ENCODE measurements at places on chromosomes 1 and 21.
A peak's percentile ranks its signal among the peaks of the same experiment; 100 is the strongest.

- DNase-seq: no peak
These were observed at the start of gene HECTD3 for GRCh38 chr1:45010855-45011811. TSS of gene HECTD3 (minus strand) at chr1:45011324. CDS start at chr1:45011257, 67 bp downstream.

GRCh38 chr1:46369542-46370213 lies 24.4 kb upstream of the FAAH start:
- DNase-seq: no peak

- no peak for DNase-seq
These were observed 20.7 kb downstream of the TRIM33 start for GRCh38 chr1:114490274-114490693.

GRCh38 chr1:186806477-186806876 lies 22.3 kb upstream of the PLA2G4A start:
- no peak for DNase-seq

GRCh38 chr21:14673649-14674048 lies 127.5 kb upstream of the SAMSN1 start:
- DNase-seq: no peak

DNA sequence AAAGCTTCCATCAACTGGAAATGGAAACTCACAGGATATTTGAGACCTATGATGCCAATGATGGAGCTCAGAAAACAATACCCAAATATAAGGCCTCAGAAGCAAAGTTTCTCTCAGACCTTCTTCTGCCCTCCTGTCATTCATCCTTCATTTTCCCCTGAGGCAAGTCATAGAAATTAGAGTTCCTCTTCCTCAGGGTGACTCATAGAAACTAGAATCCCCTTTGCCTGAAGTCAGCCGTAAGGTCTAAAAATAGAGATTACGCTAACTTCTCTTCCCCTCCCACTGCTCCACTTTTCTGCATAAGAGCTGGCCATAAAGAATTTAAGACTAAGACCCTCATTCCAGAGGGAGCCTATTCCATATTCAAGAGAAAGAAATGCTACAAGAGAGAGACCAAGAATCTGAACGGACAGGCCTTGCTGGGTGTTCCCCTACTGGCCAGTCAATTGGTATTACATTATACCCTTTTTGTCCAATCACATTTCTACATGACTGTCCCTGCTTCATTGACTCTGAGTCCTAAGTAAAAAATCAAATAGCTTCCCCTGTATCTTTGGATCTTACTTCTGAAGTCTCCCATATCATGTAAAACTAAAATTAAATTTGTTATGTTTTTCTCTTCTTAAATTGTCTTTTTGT lies 994.9 kb downstream of the ADGRL2 start:
- no peak for DNase-seq

DNA sequence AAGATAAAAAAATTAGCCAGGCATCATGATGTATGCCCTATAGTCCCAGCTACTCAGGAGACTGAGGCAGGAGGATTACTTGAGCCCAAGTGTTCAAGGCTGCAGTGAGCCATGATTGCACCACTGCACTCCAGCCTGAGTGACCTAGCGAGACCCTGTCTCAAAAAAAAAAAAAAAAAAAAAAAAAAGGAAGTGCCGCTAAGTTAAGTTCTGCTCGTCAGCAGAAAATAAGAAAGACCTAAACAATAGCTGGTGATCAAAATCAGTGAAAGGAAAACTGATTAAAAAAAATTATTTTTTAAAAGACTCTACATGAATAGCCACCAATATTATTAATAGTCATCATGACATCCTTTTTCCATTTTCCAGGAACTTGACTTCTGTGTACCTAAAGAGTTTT lies 44.2 kb upstream of the MTR start:
- no peak for DNase-seq

GRCh38 chr1:26797627-26798026 lies 9.9 kb downstream of the PIGV start:
- no peak for DNase-seq

GRCh38 chr1:23102289-23102688 lies 66.4 kb downstream of the LUZP1 start:
- DNase-seq: no peak

DNA sequence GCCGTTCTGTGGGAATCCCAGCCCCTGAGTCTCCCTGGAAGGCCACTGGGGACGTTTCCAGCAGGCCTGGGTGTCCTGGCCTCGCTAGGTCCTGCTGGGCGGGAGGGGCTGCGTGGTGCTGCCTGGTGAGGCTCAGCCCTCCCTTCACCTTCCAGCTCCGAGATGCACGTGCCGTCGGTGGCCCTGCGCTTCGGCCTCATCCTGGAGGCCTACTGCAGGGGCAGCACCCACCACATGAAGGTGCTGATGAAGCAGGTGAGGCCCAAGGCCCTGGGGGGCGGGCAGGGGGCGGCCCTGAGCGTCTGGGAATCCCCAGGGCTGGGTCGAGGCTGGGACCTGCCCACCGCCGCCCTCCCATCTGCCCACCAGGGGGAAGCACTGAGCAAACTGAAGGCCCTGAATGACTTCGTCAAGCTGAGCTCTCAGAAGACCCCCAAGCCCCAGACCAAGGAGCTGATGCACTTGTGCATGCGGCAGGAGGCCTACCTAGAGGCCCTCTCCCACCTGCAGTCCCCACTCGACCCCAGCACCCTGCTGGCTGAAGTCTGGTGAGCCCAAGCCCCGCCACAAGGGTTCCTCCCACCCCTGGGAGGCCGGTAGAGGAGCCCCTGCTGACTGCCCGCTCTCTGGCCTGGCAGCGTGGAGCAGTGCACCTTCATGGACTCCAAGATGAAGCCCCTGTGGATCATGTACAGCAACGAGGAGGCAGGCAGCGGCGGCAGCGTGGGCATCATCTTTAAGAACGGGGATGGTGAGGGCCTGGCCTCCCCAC lies 70.3 kb downstream of the PIK3CD start:
- peak; percentile 72 for DNase-seq

DNA sequence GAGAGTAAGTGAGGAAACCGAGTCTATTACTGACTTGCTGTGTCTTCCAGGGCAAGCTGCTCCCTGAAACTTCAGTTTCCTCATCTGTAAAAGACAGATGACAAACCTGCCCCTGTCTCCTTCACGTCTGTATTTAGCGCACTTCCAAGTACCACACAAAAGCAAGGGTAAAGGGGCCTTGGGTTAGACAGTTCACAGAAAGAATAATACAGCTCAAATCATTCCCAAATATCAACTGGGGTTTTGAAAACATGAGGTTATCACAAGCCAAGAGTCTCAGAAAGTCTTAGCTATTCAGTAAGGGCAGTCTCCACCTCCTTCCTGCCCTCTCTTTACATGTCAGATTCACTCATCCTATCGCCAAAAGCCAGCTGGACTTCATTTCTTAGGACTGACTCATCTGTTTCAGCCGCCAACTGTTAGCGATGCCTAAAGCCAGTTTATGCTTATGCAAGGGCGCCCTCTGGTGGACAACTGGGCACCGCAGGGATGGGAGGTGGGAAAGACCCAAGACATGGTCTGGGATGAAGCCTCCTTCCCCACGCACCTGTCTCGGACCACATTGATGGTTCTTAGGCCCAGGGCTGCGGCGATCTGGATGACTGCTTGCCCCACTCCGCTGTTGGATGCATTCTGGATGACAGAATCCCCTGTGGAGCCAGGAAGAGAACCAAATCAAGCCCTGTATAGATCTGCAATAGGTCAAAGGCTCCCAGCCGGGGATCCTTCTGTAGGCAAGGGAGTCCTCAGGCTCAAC lies 21.1 kb upstream of the SRSF4 start:
- peak; percentile 97 for DNase-seq

DNA sequence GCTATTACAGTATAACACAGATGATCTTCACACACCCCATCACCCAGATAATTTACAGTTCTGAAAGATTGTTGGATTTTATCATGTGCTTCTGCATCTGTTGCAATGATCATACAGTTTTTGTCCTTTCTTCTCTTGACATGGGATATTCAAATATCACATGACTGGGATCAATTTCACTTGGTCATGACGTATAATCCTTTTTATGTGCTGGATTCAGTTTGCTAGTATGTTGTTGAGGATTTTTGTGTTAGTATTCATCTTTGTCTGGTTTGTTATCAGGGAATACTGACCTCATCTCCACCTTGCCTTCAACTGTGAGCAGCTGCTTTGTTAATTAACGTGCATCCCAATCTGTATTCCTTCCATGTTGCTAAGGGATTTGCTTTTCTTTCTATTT lies 44.7 kb upstream of the DISC1 start:
- no peak for DNase-seq

DNA sequence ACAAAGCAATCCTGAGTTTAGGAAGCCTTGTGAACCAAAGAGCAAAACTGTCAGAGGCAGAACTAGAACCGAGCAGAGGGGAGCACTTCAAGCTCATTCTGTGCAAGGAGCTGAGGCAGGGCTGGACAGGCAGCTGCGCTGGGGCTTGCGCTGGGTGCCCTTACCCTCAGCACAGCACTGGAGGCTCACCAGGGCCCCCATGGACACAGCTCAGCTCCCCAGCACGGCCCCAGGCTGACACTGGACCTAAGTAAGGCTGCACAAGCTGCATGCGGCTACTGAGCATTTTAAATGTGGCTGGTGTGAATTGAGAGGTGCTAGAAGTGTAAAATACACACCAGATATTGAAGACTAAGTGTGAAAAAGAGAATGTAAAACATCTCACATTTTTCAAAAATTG lies 22.1 kb downstream of the TMEM63A start:
- no peak for DNase-seq

DNA sequence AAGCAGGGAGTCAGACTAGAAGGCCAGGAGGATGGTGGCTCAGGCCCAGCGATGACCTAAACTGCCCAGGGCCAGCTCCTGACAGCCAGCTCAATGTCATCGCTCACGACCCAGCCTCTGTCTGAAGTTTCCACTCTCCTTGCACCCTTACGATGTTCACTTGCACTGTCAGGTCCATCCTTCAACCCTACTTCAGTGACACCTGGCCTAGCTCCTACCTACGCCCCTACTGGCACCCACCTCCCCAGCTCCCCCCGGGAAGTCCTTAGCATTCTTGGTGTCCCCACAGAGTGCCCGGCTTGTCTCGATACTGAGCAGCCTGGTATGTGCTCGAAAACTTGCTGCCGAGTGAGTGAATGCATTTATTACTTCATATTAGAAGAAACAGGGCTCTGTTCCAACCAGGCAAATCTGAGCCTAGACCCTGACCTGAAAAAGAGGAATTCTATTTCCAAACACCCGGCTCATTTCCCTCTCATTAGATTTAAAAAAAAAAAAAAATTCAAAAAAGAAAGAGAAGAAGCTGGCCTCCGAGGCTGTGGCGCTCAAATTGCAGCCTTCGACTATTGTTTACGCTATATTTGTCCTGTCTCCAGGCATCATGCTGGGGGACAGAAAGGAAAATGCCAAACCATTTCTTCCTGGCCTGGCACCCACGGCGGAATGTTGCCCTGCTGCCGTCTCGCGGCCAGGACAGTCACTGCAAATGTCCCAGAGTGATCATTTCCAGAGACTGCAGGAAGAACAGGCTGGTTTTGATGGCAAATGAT lies 29.8 kb upstream of the LRRC38 start:
- DNase-seq: no peak

DNA sequence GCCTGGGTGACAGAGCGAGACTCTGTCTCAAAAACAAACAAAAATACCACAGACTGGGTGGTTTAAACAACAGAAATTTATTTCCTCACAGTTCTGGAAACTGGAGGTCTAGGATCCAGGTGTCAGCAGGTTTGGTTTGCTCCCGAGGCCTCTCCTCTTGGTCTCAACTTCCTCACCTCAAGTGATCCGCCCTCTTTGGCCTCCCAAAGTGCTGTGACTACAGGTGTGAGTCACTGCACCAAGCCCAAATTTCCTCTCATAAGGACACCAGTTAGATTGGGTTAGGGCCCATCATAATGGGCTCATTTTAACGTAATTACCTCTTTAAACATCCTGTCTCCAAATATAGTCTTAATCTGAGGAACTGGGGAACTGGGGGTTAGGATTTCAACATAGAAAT lies 35.5 kb downstream of the MFSD2A start:
- DNase-seq: no peak

GRCh38 chr1:219751870-219752507 lies 139.1 kb upstream of the ZC3H11B start:
- DNase-seq: no peak

GRCh38 chr1:167499664-167500101 lies 18.6 kb downstream of the CD247 start:
- no peak for DNase-seq

All from stimulated activated CD8-positive, alpha-beta memory T cell treated with anti-CD3 and anti-CD28 coated beads, Interleukin-4, amount 100 ng/mL, for 4 hours (primary cell).